ENCODE measurements at places on chromosomes 11 and 22.

DNA sequence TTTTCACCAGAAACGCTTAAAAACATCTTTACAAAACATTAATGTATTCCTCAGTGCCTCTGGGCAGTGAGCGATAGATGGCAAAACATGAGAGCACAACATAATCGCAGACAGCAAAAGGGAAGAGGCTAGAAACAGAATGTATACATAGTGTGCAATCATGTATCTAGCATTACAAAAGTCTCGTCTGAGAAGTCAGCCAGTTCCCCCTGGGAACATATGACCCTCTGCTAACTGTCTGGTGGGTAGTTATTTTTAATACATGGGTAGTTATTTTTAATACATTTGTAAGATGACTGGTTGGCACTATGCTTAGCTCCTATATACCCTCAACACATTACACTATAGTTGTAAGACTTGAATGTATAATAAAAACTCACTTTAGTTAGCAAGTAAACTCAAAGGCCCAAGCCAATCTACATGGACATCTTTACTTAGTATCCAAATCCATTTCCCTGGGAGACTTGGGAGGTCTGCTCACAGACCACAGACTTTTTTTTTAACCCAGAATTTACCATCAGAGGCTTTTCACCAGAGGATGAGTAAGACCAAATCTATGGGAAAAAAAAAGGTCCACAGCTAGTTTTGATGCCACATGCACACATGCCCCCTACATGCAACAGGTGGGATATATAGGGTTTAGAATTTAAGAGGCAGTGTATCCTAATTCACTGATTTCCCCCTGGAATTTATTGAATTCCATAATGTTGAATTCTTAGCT, 71.7 kb downstream of the AMBRA1 start:
- ATAC-seq: no peak

DNA sequence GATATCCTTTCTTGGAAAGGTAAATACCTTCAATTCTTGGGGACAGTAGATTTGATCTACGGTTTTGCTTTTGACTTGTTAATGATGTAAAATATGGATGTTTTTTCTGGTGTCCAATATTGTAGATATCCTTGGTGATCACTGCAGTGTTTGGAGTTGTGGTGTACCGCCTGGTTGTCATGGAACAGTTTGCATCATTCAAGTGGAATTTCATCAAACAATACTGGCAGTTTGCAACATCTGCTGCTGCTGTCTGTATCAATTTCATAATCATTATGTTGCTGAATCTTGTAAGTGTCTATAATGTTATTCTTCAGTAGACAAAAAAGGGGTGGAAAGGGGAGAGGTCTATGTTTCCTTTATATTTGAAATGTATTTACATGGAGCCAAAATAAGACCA, 27.4 kb upstream of the MUC15 start:
- ATAC-seq: no peak

GRCh38 chr11:60511393-60511792, 3.8 kb upstream of the MS4A13 start:
- no peak for ATAC-seq

DNA sequence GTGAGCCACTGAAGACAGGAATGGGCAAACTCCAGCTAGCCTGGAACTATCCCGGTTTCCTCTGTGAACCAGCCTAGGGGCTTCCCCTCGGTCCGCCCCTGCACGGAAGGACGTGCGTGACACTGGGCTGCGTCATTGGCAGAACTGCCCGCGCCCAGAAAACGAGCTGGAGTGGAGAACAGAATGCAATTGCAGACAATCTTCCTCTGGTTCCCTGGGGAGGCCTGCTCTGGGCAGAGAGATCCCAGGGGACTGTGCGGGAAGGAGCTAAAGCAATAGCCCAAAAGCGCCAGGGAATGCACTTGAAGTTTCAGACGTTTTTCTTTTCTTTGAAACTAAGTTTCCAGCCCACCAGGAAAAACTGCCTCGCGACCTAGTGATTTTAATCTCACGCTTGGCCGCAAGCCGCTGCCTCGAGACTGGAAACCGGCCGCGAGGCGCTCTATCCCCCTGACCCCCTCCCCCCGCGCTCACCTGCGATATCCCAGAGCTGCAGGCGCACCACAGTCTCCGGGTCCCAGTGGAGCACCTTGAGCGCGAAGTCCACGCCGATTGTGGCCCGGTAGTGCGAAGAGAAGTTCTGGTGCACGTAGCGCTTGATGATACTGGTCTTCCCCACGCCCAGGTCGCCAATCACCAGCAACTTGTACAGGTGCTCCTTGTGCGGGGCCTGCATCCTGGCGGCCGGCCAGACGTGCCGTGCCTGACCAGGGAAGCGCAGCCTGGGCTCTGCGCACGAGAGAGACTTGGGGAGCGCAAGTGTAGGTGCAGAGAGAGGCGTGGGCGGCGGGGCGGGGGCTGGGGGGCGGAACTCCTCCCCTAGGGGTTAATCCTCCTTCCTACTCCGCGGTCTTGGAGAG, at the start of gene RAB38:
RAB38 (minus strand) TSS at position 735 of the 860 bp plus-strand sequence; CDS start at position 676, 59 bp downstream.
- peak; percentile 91 for ATAC-seq

DNA sequence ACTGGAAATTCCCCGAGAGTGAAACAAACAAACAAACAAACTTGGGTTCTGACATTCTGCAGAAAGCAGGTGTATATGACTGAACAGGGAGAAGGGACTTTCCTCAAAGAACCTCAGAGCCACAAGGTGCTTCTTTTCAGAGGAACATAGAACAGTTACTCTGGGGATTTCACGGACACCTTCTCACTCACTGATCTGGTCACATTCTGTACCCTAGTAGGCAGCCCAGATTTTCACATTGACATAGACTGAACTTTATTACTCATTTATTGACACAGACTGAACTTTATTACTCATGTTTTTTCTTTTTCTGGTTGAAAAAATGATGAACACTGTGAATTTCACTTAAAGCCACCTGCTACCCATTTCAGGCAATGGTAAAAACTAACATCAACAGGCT, 263.0 kb downstream of the OPCML start:
- ATAC-seq: no peak

DNA sequence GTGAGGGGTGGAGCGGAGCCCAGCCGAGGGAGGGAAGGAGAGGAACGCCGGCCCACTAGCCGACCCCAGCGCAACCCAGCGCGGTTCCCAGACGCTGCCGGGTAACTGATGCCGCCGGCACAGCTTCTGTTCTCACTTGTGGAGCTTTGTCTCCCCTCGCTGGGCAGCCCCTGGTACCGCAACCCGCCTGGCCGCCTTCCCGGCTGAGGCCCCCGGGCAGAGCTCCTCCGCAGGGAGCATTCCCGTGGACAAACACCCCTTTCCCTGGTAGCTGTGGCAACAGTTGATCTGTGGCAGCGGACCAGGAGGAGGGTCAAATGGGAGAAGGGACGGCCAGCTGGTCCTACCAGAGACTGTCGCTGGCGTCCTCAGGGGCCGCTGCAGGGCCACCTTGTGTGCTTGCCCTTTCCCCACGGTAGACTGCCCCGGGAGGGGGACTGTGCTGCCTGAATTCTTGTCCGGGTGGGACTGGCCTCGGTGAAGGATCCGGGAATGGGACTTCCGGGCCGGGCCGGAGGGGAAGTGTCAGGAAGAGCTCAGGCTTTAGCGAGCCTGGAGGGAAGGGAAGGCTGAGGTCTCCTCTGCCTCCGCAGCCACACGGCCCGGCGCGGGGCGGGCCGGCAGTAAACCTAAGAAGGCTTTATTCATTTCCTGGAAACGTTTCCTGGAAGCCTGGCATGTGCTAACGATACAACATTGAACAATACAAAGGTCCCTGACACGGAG, 468.0 kb downstream of the OPCML start:
- ATAC-seq: peak; percentile 74

DNA sequence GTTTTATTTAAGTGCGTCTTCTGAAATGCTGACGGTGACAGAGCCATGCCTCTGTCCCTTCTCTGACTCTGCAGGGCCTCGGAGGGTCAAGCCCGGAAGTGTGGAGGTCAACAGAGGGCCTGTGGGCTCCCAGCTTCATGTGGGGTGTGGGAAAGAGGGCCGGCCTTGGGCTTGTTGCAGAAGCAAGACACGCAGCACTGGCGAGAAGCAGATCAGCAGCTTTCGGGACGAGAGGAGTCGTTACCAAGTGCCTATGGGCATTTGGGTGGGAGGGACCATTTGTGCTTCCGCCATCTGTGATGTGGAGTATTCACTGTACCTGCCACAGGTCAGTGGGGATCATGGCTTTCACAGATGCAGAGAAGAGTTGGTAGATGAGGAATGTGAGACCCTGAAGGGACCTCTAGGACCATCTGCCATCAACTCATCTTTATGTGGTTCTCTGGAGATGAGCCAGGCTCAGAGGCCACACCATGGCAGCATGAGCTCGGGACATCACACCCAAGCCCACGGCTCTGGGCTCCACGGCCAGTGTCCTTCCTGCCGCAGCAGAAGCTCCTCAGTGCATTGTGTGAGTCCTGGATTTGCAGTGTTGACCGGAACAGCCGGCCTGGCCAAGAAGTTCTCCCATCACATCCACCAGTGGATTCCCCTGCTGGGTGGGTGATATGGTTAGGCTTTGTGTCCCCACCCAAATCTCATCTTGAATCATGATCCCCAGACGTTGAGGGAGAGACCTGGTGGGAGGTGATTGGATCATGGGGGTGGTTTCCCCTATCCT, 590.7 kb downstream of the TBC1D22A start:
- ATAC-seq: no peak

DNA sequence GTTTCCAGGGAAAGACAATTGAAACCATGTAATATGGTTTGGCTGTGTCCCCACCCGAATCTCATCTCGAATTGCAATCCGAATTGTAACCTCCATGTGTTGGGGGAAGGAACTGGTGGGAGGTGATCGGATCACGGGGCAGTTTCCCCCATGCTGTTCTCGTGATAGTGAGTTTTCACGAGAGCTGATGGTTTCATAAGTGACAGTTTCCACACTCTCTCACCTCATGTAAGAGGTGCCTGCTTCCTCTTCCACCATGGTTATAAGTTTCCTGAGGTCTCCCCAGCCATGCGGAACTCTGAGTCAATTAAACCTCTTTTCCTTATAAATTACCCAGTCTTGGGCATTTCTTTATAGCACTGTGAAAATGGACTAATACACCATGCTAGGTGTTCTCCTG, 148.3 kb upstream of the CADM1 start:
- ATAC-seq: no peak

- ATAC-seq: peak; percentile 81
Observed at GRCh38 chr11:108838792-108839105, 173.9 kb downstream of the DDX10 start.

GRCh38 chr22:45726081-45726480, 54.4 kb downstream of the ATXN10 start:
- no peak for ATAC-seq

- ATAC-seq: no peak
Observed at GRCh38 chr11:23313001-23313400, 452.7 kb upstream of the CCDC179 start.

DNA sequence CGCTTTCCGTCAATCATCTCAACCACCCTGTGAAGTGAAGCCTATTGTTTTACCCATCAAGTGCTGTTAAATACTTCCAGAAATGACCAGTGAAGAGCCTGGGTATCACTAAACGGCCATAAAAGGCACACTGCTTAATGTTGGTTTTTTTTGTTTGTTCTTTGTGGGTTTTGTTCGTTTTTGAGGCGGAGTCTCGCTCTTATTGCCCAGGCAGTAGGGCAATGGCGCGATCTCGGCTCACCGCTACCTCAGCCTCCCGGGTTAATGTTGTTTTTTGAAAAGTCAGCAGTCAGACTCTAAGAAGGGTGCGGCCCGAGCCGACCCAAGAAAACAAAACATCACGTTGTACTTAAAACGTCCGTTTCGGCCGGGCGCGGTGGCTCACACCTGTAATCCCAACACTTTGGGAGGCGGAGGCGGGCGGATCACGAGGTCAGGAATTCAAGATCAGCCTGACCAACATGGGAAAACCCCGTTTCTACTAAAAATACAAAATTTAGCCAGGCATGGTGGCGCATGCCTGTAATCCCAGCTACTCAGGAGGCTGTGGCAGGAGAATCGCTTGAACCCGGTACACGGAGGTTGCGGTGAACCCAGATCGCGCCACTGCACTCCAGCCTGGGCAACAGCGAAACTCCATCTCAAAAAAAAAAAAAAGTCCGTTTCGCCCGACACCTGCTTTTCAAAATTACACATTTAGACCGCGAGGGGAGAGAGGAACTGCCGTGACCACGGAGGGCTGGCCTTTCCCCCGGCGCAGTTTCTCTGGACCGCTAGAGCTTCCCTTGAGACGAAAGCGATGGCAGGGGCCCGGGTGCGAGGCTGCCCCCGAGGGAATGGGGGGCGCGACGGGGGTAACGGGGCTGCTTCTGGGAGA, 714 bp downstream of the CD59 start:
- peak; percentile 41 for ATAC-seq

DNA sequence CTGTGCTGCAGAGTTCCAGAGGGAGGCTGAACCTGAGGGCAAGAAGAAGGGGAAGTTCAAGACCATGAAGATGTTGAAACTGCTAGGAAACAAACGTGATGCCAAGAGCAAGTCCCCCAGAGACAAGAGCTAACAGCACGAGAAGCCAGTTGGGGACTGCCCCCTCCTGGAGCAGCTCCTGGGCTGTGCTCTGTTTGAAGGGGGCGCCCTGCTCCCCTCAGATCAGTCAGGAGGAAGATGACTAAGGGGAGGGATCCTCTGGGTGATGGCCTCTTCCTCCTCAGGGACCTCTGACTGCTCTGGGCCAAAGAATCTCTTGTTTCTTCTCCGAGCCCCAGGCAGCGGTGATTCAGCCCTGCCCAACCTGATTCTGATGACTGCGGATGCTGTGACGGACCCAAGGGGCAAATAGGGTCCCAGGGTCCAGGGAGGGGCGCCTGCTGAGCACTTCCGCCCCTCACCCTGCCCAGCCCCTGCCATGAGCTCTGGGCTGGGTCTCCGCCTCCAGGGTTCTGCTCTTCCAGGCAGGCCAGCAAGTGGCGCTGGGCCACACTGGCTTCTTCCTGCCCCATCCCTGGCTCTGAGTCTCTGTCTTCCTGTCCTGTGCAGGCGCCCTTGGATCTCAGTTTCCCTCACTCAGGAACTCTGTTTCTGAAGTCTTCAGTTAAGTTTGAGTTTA, 12.6 kb downstream of the C22orf23 start:
- ATAC-seq: peak; percentile 6

- ATAC-seq: no peak
Observed at GRCh38 chr11:116239247-116239646, 533.5 kb downstream of the BUD13 start.

GRCh38 chr11:124635932-124636331, 13.3 kb downstream of the TBRG1 start:
- ATAC-seq: no peak

- ATAC-seq: peak; percentile 98
Observed at GRCh38 chr11:57761301-57762234, at the start of gene CTNND1. Gene CTNND1 (plus strand): TSS chr11:57761802. CDS start chr11:57791479, 29,677 bp downstream.

- no peak for ATAC-seq
Observed at GRCh38 chr11:61026121-61027031, 54.9 kb downstream of the CD6 start.

DNA sequence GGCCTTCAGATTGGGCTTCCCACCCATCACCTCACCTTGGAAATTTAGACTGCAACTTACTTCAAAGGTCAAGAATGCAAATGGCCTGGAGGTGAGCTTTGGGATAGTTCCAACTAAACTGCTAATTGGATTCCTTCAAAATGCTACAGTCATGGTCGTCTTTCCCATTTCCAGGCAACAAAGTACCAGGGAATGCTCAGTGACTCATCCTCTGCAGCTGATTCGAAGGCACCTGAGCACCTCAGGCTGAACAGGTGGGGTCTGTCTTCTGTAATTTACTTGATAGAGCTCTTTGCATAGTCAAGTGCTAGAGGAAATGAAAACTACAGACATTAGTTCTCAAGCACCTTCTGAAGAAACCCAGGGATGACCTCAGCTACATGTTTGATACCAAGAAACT, 20.5 kb upstream of the FSHB start:
- no peak for ATAC-seq

- ATAC-seq: no peak
Observed at GRCh38 chr22:46583571-46583970, 36.6 kb upstream of the GRAMD4 start.

- ATAC-seq: no peak
Observed at GRCh38 chr22:49063545-49063890, 764.2 kb downstream of the BRD1 start.

Data from esophagus mucosa (tissue), 1 donor.